ENCODE measurements at places on chromosomes 2 and 18.

DNA sequence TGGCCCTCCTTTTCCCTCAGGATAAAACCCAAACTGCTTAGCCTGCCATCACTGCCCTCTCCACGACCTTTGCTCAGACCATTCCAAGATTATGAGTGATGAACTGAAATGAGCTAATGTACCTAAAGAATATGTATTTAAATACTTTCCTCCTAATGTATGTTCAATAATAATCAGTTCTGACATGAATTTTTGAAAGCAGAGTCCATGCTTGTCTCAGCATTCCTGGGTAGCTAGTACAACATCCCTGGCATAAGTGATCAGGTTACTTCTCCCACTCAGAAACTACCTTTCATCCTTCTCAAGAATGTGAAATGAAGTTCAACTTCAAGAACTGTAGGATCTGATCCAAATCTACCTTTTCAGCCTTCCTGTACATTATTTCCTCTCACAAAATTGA, 103.6 kb downstream of the UNC80 start:
- DNase-seq: no peak

DNA sequence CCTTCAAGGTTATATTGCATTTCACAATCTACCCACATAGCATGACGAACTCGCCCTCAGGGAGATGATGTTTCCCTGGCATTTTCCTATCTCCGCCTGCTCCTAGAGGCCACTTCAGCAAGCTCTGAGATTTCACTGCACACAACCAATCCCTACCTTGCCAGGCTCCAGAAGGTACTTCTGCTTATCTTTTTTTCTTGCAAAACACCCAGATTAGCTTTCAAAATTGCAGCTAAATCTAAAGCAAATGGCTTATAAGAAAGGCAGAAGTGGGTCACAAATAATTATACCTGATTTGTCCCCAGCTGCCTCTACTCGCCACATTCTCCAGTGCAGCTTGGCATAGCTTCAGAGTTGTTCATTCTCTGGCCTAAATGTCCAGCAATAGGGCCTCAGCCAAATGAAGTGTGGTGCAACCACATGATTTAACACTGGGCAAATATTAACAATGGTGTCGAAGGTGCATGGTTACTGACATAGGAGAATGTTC, 32.4 kb upstream of the MRPL19 start:
- DNase-seq: no peak

- DNase-seq: no peak
Observed at GRCh38 chr2:206092297-206092696, 6.3 kb upstream of the INO80D start.

DNA sequence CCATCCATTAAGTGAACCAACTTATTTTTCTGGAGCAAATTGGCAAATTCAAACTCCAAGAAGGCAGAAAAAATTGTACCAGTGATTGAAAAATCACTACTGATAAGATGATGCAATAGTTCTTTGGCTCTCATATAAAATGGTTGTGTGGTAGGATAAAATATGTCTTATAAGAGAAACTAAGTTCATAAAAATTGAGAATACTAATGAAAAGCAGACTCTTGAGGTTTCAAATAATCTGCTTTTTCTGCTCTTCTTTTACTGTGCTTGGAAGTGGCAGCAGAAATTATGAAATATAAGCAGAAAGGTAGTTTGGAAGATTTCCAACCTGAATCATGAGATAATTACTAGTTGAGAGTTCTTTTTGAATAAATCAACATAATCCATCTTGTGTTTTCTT, 61.9 kb downstream of the PPP1R1C start:
- no peak for DNase-seq

GRCh38 chr2:11406958-11407381, 59.0 kb downstream of the E2F6 start:
- DNase-seq: no peak

DNA sequence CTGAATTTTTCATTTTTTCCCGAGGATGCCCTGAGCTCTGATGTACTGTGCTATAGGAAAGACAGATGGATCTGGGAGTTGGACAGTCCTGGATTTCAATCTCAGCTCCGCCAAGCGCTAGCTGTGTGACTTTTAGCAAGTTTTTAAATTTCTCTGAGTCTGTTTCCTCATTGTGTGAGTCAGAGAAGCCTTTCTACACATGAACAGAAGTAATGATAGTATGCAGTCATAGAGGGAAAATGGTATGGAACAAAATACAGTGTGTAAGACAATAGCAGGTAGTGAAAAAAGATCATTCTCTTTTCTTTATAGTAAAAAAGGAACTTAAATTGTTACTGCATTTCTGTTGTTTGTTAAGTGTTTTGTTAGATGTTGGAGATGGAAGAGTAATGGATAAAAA, 52.4 kb upstream of the PPM1B start:
- DNase-seq: no peak

GRCh38 chr2:186925514-186925913, 76.5 kb upstream of the ZSWIM2 start:
- no peak for DNase-seq

DNA sequence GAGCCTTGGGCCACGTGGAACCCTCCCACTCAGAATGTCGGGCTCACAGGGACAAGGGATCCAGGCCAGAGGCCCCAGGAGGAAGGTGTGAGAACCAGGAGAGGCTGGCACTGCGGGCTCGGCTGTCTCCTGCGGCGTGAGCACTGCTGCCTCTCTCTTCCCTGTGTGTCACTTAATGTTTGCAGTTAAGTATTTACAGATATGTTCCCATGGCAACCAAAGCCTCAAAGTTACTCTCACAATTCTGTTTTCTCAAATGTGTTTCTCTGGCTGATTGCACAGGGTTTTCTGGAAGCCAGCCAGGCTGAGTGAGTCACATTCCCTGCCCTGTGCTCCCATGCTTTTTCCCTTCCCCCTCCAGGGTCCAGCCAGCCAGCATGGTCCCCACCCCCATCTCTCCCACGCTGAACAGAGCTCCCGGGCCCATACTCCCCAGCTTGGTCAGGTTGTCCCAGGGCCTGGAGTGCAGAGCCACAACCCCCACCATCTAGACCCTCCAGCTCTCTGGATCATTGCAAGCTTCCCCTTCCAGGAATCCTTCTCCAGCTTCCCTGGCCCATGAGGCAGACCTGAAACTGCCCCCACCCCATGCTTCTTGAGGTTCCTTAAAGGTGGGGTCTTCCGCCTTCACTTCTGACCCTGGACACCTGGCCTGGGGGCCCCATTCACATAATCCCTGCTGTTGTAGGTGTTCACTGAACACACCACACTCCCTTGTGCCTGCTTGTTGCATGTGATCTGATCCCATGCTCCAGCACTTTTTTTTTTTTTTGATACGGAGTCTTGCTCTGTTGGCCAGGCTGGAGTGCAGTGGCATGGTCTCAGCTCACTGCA, 265.9 kb downstream of the CELF4 start:
- no peak for DNase-seq

GRCh38 chr2:33358878-33359277, 117.6 kb upstream of the RASGRP3 start:
- no peak for DNase-seq

- no peak for DNase-seq
Observed at GRCh38 chr18:6052449-6052913, 157.2 kb upstream of the TMEM200C start.

DNA sequence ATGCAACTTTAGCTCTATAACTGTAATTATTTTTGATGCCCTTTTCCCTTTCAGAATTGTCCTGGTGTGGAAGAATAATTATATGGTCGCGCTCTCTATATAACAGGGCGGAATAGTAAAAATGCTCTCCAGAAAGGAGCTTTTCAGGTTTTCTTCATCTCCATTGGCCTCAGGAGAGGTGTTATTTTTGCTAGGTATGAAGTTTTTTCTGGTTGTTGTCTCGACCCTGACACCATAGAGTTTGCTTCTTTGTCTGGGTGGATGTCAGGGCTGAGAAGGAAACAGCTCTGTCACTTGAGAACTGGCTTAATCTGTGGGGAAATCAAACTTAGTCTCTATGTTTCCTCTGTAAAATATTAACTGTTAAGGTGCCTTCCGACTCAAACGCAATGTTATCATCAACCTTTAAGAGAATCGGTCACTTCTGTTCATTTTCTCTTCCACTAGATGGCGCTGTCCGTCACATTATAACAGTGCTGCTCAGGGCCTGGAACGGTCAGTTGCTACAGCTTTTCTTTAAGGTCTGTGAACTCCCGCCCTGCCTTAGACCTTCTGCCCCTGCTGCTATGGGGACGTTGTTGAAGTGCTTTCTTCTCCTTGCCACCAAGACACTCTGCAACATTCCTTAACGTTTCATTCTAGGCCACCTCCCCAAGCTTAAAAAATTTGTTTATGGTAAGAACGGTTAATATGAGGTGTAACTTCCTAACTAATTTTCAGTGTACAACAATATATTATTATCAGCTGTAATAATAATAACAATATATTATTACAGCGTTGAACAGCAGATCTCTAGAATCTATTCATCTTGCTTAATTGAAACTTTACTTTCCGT, 23.8 kb upstream of the SERPINB12 start:
- DNase-seq: peak; percentile 9

DNA sequence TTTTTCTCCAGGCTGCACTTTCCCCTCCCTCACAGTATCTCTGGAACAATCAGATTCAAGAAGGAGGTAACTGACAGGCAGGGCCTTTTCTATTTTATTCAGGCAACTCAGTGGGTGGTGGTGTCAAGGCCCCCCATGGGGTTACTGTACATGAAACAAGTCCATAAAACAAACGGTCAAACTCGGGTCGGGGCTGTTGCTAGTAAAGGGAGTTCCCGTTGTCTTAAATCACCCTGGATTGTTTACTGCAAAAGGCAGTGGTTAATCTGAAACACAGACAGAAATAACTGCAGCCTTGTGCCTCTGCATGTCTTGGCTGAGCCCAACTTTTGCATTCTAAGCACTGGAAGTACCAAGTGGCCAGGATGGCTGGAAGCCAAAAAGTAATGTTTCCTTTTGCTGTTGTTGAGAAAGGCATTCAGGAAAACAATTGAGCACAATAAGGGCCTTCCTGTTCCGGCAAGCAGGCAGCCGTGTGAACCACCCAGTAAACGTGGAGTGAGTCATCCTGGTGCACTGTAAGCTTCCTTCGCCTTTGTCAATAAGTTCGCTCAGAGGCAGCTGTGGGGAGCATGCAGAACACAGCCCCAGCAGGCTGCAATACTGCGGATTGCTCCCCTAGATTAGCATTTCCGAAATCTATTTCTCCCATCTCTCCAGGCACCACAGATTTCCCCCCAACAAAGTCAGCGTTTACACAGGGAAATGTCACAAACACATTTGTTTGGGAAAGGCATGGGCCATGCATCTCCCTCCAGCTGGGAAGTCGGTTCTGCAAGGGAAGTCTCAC, 149.6 kb downstream of the IRS1 start:
- peak; percentile 3 for DNase-seq

DNA sequence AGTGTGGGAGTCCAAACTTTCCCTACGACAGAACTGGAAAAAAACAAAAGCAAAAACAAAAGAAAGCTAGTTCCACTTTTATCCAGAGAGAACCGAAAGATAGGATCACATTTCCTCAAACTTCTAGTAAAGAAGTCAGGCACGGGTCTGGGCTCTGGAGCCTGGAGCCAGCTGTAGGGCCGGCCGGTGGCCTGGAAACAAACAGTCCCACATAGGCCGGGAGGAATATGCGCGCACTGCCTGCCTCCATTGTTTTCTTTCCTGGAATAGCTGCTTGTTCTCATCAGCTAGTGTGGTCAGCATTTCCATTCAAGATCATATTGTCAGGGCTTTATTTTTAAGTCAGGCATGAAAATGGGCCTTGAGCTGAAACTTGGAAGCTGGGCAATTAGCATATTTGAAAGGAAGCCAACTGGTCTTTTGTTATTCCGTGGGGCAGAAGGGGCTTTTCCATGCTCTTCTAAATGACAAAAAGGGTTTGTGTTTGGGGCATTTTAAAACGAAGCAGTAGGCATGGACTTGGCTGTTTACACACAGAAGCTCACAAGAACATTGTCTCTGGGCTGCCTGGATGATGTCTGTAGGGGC, 58.7 kb upstream of the RFX8 start:
- DNase-seq: no peak

DNA sequence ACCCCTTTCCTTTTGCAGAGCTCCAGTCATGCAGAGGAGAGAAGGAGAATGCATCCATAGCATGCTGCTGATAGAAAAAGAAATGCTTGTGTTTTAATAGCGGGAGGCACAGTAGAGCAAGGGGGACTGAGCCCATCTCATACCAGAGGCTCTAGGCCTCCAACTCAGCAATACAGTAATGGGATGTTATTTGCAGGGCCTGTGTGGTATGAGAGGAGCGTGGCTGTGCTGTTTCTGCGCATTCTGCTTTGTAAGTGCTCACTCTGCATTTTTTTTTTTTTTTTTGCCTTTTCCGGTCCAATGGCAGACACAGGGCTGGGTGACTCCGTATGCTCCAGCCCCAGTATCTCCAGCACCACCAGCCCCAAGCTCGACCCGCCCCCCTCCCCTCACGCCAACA, 200.0 kb downstream of the GBX2 start:
- no peak for DNase-seq

GRCh38 chr2:60834270-60834717, 47.1 kb upstream of the REL start:
- no peak for DNase-seq

- no peak for DNase-seq
Observed at GRCh38 chr2:86675511-86676015, 44.5 kb upstream of the RMND5A start.

DNA sequence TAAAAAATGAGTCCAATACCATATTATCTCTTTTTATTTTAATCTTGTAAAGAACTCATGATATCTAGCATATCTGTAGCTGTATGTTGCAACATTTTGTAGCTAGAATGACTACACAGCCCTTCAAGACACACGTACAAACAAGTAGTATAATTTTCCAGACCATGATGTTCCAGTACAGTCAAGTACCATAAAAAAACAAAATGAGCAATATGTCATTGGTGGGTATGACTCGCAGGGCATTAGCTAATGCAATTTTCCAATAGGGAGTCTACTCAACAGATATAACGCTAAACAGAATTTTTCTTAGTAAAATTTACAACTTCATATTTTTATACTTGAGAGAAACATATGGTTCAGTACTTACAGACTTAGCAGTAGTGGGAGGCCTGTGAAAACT, 53.6 kb upstream of the UGP2 start:
- no peak for DNase-seq

GRCh38 chr2:203682688-203683130, 23.7 kb upstream of the CD28 start:
- DNase-seq: no peak

DNA sequence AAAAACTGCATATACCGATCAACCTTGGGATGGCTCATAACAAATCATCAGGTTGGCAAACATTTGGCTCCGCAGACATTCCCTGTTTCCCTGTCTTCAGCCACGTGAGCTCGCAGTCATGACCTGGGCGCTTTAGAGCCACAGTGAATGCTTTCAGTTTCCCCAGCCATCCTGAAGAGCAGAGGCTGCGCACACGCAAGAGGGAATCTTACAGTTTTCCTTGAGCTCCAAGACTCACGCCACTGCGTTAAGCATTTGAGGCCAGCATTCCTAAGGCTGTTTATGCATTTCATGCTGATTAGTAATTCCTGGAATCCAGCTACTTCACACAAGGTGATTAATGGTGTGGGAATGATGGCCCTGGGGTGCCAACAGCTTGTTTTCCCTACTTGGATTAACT, 95.1 kb downstream of the MTCL1 start:
- DNase-seq: no peak

GRCh38 chr2:98487806-98488189, 43.1 kb downstream of the INPP4A start:
- DNase-seq: no peak

All from stimulated activated CD8-positive, alpha-beta memory T cell treated with anti-CD3 and anti-CD28 coated beads, Interleukin-2, amount 100 ng/mL, for 48 hours (primary cell).